Panc1 (cell line): ENCODE measurements at places on chromosomes 13 and 19. TPM values are rescaled to one million over a fixed set of nuclear protein-coding genes. Genes with fewer than 3 reads are reported as not detected.

Gene TEX26
- total RNA-seq: not detected

GRCh38 chr19:29927944-29928625, 14.0 kb upstream of the URI1 start:
- no peak overlapping the region for H3K27ac ChIP-seq
- H3K4me1 ChIP-seq: no peaks in the 10 kb centered on the region
- DNase-seq: no peak
- H3K4me3 ChIP-seq: peak overlapping the region; percentile 32
- H3K27me3 ChIP-seq: no peaks in the 10 kb centered on the region

Gene CCDC8
- 5.4 TPM for total RNA-seq

Gene INAFM1
- 13.1 TPM for total RNA-seq

DNA sequence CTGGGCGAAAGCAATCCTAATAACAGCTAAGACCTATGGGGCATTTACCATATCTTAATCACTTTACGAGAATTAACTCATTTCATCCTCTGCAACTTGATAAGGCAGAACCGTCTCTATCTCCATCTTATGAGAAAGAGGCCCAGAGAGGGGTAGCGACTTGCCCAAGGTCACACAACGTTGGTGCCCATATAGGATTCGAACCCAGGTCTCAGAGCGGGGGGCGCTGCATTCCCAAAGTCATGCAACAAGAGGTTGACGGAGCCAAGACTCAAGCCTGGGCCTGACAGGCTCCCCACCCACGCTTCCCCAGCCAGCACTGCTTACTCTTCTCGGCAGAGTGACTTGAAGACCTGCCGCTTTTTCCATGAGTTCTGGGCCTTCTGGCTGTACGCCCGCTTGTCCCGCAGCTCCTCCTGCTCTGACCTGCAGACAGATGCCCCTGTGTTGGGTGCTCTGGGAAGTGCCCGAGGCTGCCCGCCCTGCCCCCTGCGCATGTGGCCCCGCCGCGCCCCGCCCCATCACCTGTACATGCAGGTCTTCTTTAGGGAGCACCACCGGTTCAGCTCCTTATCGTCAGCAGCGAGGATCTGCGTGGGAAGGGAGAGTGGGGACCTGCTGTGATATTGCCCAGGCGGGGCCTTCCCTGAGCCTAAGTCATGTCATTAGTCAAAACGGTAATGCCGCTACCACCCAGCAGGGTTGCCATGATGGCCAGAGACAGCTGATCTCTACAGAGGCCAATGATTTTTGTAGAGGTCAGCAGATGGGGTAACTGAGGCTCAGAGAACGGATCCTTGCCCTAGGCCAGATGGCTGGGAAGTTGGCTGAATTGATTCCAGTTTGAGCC, 10.8 kb downstream of the KRI1 start:
- H3K36me3 ChIP-seq: peaks cover 3% of the 10 kb centered on the region; the same call in 1 of the 2 replicates
- H3K4me3 ChIP-seq: no peak overlapping the region
- H3K27ac ChIP-seq: no peak overlapping the region
- DNase-seq: no peak
- H3K27me3 ChIP-seq: no peaks in the 10 kb centered on the region

- H3K36me3 ChIP-seq: no peaks in the 10 kb centered on the region
- no peak overlapping the region for H3K27ac ChIP-seq
- H3K27me3 ChIP-seq: no peaks in the 10 kb centered on the region
- no peaks in the 10 kb centered on the region for H3K4me1 ChIP-seq
These were observed 38.3 kb downstream of the NDFIP2 start for GRCh38 chr13:79519255-79519654.

GRCh38 chr13:97395447-97396136, 38.4 kb upstream of the RAP2A start:
- H3K27ac ChIP-seq: no peak overlapping the region
- no peaks in the 10 kb centered on the region for H3K27me3 ChIP-seq
- peaks cover 6% of the 10 kb centered on the region for H3K4me1 ChIP-seq

DNA sequence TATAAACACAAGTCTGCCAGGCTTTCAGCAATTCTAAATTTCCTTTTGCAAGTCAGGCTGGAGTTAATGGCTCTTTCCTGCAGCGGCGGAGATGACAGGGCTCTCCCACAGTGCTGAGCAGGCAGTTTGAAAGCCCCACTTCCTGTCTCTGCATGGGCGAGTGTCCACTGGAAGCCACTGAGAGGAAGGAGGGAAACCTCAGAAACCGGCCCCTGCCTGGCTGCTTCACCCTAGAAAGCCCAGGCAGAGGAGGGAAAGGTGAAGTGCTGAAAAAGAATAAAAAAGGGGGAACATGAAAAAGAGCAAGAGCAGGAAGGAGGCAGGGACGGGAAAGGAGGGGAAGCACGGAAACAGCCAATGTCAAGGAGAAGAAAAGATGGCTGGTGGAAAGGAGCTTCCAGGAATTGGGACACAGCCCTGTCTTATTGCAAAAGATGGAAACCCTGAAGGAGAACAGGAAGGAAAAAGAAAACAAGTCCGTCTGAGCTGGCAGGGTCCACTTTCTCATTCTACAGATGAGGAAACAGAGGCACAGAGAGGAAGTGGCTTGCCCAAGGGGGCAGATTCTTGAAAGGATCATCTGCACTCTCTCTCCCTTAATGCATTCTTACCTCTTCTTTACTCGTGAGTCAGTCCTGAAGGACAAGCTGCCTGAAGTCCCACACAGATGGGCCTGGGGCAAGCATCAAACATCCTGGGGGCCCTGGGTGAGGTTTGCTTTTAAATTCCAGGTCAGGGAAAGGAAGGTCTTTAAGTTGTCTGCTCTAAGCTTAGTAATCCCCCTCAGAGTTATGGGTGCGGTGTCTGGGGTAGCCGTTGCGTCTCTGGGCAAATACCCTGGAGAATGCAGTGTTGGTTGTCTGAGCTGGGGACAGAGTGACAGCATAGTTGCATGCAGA, 38.8 kb upstream of the ALOX5AP start:
- H3K4me1 ChIP-seq: no peaks in the 10 kb centered on the region; the same call in 1 of the 2 replicates
- H3K4me3 ChIP-seq: no peak overlapping the region
- H3K36me3 ChIP-seq: no peaks in the 10 kb centered on the region
- DNase-seq: no peak
- H3K27me3 ChIP-seq: no peaks in the 10 kb centered on the region

Gene PSG4
- total RNA-seq: 0.10 TPM

Gene FLT3
- 0.08 TPM for total RNA-seq

- no peak overlapping the region for H3K4me3 ChIP-seq
- no peaks in the 10 kb centered on the region for H3K27me3 ChIP-seq
- no peaks in the 10 kb centered on the region for H3K36me3 ChIP-seq
- H3K27ac ChIP-seq: no peak overlapping the region
These were observed 6.7 kb downstream of the FOXA3 start for GRCh38 chr19:45870798-45871197.

Gene NLRP11
- 0.18 TPM for total RNA-seq

DNA sequence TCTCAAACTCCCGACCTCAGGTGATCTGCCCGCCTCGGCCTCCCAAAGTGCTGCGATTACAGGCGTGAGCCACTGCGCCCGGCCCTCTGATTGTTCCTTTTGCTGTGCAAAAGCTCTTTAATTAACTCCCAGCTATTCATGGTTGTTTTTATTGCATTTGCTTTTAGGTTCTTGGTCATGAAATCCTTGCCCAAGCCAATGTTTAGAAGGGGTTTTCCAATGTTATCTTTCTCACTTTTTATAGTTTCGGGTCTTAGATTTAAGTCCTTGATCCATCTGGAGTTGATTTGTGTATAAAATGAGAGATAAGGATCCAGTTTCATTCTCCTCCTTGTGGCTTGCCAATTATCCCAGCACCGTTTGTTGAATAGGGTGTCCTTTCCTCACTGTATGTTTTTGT, 19.2 kb upstream of the GRTP1 start:
- H3K27ac ChIP-seq: no peak overlapping the region
- no peaks in the 10 kb centered on the region for H3K4me1 ChIP-seq
- H3K27me3 ChIP-seq: no peaks in the 10 kb centered on the region
- H3K36me3 ChIP-seq: no peaks in the 10 kb centered on the region

DNA sequence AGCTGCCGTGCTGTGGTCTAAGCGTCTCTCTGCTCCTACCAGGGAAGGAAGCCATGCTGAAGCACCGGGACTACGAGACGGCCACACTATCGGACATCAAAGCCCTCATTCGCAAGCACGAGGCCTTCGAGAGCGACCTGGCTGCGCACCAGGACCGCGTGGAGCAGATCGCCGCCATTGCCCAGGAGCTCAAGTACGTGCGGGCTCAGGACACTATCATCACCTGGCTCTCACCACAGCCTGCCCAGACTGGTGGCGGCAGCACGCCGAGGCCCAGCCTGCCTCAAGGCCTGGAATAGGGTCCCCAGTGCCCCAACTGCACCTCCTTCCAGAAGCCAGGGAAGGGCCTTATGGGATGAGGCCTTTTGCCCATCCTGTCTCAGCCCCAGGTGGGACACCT, 22.8 kb downstream of the CAPN12 start:
- H3K4me1 ChIP-seq: peaks cover 83% of the 10 kb centered on the region
- H3K36me3 ChIP-seq: peaks cover 81% of the 10 kb centered on the region
- no peak overlapping the region for H3K4me3 ChIP-seq
- H3K27ac ChIP-seq: peak overlapping the region; percentile 74

Gene ACP7
- 10.3 TPM for total RNA-seq

DNA sequence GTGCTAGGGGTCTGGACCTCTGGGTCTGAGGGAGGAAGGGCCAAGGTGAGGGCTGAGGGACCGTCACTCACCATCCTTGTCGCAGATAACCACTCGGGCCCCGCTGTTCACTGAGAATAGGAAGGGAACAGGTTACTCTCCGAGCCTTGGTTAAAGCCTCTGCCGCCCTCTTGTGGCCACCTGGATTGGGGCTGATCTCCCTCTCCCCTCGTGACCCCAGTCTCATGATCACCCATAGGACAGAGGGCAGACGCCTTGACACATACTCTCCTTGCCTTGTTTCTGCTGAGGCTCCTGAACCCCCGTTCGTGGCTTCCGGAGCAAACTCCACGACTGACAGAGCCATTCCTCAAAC, 580 bp downstream of the HSD17B14 start:
- H3K36me3 ChIP-seq: no peaks in the 10 kb centered on the region
- peak overlapping the region; percentile 82 for H3K4me3 ChIP-seq
- H3K4me1 ChIP-seq: no peaks in the 10 kb centered on the region; the same call in 1 of the 2 replicates
- H3K27ac ChIP-seq: peak overlapping the region; percentile 86

DNA sequence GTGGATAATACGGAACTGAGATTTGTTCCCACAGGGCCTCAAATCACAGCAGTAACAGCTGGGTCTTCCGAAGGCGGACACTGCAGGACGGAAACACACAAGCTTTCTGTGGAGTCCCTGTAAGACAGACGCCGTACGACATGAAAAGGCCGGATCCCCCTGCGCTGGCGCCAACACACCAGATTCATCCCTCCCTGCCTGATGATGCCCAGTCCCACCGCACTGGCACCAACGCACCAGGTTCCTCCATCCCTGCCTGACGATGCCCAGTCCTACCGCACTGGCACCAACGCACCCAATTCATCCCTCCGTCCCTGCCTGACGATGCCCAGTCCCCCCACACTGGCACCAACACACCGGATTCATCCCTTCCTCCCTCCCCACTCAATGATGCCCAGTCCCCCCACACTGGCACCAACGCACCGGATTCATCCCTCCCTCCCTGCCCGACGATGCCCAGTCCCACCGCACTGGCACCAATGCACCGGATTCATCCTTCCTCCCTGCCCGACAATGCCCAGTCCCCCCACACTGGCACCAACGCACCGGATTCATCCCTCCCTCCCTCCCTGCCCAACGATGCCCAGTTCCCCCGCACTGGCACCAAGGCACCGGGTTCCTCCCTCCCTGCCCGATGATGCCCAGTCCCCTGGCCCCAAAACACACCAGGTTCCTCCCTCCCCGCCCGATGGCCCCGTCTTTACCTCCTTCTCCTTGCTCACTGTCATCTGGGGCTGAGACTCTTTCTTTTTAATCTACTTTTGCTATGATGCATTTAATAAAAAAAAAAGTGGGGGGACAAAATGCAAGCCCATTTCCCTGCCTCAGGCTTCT, 55.1 kb downstream of the RASA3 start:
- no peaks in the 10 kb centered on the region for H3K27me3 ChIP-seq
- H3K36me3 ChIP-seq: no peaks in the 10 kb centered on the region
- no peaks in the 10 kb centered on the region for H3K4me1 ChIP-seq
- no peak for DNase-seq
- no peak overlapping the region for H3K4me3 ChIP-seq
- H3K27ac ChIP-seq: no peak overlapping the region

DNA sequence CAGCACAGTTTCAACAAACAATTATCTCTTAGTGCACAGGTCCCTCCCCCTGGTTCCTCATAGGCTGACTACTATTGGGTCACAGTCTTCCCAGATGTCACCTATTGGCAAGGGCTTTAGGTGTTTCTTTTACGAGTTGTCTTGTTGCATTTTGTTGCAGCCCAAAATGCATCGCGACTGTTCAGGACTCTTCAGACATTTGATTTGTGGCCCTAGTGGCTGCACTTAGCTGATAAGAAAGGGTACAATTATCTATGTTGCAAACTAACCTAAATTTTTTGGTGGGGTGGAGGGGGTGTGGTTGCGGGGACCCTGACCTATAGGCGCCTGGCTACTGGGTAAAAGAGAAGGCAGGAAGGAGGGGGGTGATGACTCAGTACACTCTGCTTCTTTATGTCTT, 29.1 kb upstream of the ZNF714 start:
- no peaks in the 10 kb centered on the region for H3K27me3 ChIP-seq
- DNase-seq: no peak
- H3K36me3 ChIP-seq: no peaks in the 10 kb centered on the region
- H3K4me1 ChIP-seq: no peaks in the 10 kb centered on the region
- no peak overlapping the region for H3K4me3 ChIP-seq

DNA sequence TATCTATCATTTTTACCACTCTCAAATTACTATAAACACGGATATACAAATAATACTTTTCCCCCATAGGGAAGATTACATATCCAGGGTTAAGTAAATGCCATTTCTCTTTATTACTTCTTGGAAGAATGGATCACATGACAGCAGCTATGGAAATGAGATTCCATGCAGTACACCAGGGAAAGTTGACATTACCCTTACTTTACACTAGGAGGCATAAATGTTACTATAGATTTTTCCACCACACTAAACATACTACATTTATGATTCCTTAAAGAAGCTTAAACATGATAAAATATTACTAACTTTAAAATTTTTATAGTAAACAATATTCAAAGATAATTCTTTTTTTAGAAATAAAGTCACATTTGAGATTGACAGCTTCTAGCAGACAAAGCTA, 611.4 kb downstream of the PCDH9 start:
- no peaks in the 10 kb centered on the region for H3K36me3 ChIP-seq
- H3K27me3 ChIP-seq: no peaks in the 10 kb centered on the region
- no peak for DNase-seq
- no peak overlapping the region for H3K4me3 ChIP-seq

Gene CYP4F2
- total RNA-seq: 0.21 TPM

- no peaks in the 10 kb centered on the region for H3K27me3 ChIP-seq
- no peak overlapping the region for H3K4me3 ChIP-seq
- H3K36me3 ChIP-seq: 0 out of 2 replicates have a peak, but pooled peaks cover 5% of the 10 kb centered on the region
- H3K27ac ChIP-seq: no peak overlapping the region
These were observed 10.3 kb downstream of the CEBPG start for GRCh38 chr19:33383720-33384292.

Gene GZMM
- total RNA-seq: 0.69 TPM

GRCh38 chr19:33511346-33511745, 10.2 kb downstream of the PEPD start:
- no peak overlapping the region for H3K4me3 ChIP-seq
- H3K27ac ChIP-seq: no peak overlapping the region
- H3K27me3 ChIP-seq: no peaks in the 10 kb centered on the region
- DNase-seq: no peak
- H3K4me1 ChIP-seq: no peaks in the 10 kb centered on the region
